ENCODE measurements at places on chromosomes 13 and 19.

GRCh38 chr13:30872685-30873461 lies 33.2 kb upstream of the MEDAG start:
- DNase-seq = no peak

DNA sequence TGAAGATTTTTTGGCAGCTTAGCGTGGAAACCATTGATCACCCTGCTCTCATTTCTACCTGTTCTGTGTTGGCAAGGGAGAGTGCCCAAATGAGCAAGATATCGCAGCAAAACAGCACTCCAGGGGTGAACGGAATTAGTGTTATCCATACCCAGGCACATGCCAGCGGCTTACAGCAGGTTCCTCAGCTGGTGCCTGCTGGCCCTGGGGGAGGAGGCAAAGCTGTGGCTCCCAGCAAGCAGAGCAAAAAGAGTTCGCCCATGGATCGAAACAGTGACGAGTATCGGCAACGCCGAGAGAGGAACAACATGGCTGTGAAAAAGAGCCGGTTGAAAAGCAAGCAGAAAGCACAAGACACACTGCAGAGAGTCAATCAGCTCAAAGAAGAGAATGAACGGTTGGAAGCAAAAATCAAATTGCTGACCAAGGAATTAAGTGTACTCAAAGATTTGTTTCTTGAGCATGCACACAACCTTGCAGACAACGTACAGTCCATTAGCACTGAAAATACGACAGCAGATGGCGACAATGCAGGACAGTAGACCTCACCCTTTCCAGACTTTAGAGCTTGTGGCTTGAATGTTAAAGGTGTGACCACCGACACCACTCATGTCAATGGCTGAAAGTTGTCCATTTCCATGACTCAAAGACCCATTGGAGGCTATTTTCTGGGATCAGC lies 5.8 kb downstream of the CEBPG start:
- DNase-seq = no peak

GRCh38 chr13:98273067-98273823 lies 96.2 kb upstream of the RNF113B start:
- no peak for DNase-seq

GRCh38 chr13:83190020-83190419 lies 692.3 kb downstream of the SLITRK1 start:
- DNase-seq = no peak

GRCh38 chr13:113921763-113922162 lies 52.1 kb downstream of the C13orf46 start:
- DNase-seq = no peak

- DNase-seq = no peak
Measured at GRCh38 chr19:2242816-2243215, 6.2 kb downstream of the SF3A2 start.

DNA sequence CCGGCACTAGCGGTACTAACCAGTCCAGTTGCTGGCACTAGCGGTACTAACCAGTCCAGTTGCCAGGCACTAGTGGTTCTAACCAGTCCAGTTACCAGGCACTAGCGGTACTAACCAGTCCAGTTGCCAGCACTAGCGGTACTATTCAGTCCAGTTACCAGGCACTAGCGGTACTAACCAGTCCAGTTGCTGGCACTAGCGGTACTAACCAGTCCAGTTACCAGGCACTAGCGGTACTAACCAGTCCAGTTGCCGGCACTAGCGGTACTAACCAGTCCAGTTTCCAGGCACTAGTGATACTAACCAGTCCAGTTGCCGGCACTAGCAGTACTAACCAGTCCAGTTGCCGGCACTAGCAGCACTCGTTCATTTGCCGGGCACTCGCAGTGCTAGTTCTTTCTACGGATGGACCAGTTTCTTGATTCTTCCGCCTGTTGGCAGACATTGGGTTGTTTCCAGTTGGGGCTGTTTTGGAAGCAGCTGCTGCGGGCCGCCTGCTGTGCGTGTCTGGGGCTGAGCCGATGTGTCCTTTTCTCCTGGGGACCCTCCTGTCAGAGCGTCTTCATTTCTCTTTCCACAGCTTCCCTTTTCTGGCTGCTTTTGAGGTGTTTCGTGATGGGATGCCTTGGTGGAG lies 123.4 kb upstream of the MCF2L start:
- DNase-seq = no peak

DNA sequence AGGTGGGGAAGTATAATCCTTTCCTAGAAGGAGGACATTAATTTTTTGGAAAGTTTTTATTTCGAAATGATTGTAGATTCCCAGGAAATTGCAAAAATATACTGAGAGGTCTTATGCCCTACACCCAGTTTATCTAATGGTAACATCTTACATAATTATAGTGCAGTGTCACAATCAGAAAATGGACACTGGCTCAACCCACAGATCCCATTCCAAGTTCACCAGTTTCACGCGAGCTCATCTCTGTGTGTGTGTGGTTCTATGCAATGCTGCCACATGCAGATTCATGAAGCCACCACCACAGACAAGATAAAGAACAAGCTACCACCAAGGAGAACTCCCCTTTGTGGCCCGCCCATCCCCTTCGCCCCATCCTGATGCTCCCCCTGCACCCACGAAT lies 24.4 kb downstream of the IL17D start:
- no peak for DNase-seq

GRCh38 chr13:51601601-51602565 lies 17.6 kb downstream of the WDFY2 start:
- no peak for DNase-seq

DNA sequence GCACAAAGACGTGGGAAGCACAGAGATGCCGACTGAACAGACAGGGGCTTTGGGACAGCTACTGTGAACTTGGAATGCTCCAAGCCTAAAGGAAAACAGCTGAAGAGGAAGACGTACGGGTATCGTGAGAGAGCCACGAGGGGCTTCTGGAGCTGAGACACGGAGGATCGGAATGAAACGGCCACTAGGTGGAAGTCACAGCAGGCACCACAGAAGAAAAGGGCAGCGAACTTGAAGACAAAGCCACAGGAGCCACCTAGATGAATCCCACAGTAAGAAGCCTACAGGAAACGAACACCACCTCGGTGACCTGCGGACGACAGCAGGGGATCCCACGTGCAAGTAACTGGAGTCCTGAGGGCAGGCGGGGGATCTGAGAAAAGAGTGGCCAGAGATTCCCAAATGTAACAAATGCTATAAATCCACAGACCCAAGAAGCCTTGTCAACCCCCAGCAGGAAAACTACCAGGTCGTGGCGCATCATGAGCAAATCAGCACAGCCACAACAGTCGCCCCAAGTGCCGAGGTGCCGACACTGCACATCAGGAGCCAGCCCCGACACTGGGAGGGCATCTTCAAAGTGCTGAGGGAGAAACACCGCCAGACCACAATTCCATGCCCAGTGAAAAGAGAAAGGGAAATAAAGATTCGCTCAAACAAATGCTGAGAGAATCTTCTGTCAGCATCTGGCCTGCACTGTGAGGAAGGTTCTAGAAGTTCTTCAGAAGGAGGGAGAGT lies 39.3 kb upstream of the ISYNA1 start:
- DNase-seq = no peak

- DNase-seq = no peak
Measured at GRCh38 chr13:30019648-30020626, 169.5 kb upstream of the UBL3 start.

DNA sequence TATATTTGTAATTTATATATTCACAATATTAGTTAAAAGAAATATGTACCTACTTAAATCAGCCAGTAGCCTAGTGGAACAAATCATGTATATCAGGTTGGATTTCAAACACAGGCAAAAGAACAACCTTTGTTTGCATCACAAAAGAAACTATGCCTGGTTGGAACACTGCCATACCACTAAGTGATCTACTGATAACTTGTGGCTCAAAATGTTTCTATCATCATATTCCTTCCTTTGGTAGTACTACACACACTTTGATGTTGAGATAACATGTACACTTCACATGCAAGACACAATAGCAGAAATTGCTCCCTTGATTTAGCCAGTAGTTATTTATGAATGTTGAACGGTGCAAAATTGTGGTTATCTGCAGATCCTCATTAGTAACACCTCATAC lies 146.0 kb upstream of the GPC6 start:
- DNase-seq = no peak

DNA sequence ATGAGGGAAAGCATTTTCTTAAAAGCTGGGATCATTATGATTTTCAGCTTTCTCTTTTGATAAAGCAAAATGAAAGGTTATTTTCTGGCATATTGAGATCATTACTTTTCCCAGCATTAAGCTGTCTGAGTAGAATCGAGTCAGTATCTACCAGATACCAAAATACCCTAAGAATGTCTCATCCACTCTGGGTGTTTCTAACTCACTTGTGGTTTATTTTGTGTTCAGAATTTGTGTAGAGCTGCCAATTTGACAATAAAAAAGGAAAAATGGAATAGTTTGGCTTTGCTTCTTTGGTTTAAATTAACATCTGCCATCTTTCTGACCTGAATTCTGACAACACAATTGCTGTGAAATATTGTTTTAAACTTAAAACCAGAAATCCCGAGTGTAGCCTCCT lies 438.7 kb upstream of the ARGLU1 start:
- no peak for DNase-seq

DNA sequence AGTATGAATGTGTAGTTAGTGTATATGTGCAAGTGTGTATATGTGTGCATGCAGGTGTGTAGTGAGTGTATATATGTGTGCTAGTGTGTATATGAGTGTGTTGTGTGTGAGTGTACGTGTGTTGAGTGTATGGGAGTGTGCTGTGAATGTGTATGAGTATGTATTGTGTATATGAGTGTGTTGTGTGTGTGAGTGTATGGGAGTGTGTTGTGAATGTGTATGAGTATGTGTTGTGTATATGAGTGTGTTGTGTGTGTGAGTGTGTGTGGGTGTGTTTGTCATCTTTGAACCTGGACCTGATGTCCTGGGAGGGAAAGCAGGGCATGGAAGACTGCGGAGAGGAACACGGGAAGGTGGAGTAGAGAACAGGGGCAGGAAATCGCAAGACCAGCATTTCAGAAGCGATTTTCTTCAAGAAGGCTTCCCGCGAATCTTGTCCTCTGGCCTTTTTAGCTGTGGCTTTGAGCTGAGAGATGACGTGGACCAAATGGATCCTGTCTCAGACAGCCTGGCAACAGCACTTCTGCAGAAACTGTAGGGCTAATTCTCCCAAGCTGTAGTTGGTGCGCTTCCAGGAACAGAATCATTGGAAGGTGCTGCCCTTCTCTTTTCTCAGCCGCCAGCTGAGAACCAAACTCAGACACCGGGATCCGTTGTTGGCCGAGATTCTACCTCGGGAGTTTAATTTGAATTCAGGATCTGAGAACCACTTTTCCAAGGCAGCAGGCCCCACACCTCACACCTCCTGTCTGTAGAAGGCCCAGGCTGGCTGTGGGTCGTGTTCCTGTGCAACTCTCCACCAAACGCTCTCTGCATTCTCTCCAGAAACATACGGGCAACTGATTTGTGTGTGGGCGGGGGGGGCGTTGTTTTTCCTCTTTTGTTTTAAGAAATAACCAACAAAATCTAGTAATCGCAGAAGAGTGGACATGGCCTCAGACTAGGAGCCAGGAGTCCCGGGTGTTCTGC lies 94.7 kb upstream of the RAP2A start:
- DNase-seq = peak; percentile 36

GRCh38 chr19:36169084-36169760 lies 17.0 kb upstream of the COX7A1 start:
- DNase-seq = no peak
